EH (cell line): ENCODE measurements at places on chromosomes 1 and 21.

DNA sequence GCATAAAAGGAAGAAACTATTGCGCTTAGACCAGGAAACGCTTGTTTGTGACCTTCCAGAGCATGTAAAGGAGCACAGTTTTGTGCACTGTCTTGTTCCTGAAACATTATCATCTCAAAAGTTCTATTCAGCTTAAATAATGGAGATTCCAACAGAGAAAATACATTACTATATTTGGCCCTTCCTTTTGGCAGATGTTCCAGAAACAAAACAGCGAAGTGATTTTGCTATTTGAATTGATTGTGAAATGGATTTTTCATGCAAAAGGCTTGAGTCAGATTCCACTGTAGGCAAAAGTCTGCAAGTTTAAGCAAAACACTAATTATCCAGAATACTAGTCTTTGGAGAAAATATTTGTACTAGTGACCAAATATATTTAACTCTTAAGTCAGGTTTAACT, 80.3 kb upstream of the PTBP2 start:
- no peak for DNase-seq

DNA sequence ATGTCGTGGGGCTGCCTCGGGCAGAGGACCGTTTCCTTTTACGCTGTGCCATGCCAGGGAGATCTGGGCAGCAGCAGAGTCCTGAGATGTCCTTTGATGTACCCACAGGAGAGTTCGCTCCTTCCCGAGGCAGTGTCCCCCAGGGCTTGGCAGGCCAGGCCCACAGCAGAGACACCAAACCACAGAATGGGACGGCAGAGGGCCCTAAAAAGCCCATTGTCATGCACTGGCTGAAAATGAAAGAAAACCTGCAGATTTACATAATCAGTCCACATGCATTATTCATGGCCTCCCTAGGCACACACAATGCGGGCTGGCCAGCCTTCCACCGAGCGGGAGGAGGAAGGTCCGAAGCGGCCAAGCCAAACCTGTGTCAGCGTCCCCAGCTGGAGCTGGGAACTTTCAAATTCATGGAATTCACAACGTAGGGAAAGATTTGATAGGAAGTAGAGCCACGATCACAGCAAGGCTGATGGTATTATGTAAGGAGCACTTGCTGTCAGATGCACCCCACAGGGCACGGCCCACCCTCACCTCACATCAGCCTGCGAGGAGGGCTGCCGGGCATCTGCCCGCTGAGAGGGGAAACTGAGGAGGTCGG, 25.3 kb upstream of the EFHD2 start:
- peak; percentile 27 for DNase-seq

- no peak for DNase-seq
Measured at GRCh38 chr1:11568687-11569086, 85.5 kb downstream of the FBXO2 start.

DNA sequence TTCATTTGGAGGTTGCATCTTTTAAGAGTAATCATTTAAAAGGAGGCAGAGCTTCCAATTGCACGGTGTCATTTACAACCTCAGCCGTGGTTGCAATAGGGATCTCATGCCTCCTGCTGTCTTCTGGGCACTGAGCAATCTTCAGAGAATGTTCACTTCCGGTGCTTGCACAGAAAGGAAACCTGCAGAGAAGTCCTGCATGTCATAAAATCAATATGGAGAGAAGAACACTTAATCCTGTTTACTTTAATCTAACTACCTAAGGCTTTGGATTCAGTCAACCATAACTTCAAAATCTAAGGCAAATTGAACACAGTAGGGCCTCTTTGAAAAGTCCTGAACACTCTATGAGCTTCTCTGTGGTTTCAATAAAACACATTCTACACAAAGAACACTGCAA, 11.3 kb upstream of the MAP10 start:
- peak; percentile 62 for DNase-seq

DNA sequence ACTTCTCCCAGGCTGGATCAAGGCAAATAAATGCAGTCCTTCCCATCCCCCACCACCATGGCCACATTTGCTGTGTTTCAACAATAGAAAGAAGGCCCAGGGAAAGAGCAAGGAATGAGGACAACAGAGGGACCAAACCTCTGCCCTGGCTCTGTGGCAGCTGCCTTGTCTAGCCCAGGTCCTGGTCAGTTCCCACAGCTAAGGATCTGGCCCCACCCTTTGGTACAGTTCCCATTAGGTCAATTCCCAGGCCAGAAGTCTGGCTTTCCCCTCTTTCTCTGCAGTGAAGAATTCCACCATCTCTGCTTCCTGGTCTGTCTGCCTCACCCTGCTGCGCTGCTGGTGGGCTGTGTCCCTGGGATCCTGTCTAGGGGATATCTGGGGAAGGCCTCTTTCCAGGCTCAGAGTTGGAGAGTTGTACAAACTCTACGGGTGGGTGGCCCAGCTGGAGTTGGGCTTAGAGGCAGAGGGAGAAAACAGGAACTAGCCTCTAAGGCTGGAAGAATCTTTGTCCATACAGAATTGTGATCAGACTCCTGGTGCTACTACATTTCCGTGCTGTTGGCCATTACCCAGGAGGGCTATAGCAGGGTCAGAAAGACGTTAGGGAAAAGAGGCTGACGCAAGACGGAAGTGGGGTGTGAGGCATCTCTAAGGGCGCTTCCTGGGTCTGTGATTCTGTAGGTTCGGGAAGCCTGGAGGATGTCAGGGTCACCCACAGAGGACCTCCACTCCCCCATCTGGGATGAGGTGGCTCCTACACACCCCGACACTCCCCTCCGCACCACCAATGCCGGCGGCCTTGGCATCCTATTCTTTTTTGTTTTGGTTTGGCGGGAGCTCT, 953 bp upstream of the NDUFS2 start:
- peak; percentile 88 for DNase-seq

DNA sequence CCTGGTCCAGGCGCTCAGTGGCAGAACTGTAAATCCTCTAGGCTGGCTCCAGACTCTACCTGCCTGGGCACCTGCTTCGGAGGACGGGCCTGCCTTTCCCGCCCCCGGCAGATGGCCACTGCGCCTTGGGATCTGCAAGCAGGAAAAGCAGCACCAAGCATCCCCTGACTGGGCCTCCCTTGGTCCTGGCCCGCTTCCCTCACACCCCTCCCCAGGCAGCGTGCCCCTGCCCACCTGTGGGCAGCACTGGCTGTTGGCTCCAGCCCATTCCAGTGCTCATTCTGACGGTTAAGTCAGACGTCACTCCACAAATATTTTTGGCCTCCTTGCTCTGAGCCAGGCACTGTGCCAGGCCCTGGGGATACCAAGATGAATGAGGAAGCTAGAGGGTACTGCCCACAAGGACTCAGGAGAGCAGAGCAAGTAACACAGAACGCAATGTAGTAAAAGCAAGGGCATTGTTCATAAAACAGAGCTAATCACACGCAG, 22.0 kb upstream of the BLACAT1 start:
- peak; percentile 87 for DNase-seq

GRCh38 chr1:47650611-47651010, 212.8 kb downstream of the FOXD2 start:
- no peak for DNase-seq
